M059J (cell line): ENCODE measurements at places on chromosomes 13 and 19. TPM values are rescaled to one million over a fixed set of nuclear protein-coding genes. Genes with fewer than 3 reads are reported as not detected.

GRCh38 chr13:73065665-73066340, 7.0 kb downstream of the KLF5 start:
- DNase-seq = no peak

DNA sequence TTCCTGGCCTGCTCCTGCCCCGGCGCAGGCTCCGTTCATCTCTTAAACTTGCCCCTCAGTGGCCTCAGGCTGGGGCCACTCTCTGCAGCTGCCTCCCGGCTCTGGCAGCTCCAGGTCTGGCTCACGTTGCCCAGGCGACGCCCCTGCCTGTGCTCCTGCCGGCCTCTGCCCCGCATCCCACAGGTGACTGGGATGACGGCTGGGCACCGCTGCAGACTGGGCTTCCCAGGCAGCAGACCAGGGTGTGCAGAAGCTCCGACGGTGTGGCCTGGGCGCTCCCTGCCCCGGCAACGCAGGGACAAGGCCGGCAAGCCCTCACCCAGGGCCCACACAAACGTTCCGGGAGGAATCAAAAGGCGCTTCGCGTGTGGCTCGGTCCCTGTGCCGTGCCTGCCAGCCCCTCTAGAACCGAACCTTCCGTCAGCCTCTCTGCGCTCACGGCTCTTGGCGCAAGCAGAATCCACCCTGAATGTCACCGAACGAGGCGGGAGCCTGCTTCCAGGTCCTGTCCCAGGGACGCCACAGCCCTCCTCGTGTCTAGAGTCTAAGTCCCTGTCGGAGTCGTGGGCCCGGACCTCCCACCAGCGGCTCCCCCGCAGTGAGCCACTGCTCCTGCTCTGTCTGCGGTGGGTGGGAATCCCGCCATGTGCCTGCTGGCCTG, 64.8 kb downstream of the MLLT1 start:
- DNase-seq = no peak

FXYD3 gene
- 0.64 TPM in 1 of 2 replicates, not detected in the other for total RNA-seq

CYP4F8 gene
- total RNA-seq = not detected in 2 replicates

DNA sequence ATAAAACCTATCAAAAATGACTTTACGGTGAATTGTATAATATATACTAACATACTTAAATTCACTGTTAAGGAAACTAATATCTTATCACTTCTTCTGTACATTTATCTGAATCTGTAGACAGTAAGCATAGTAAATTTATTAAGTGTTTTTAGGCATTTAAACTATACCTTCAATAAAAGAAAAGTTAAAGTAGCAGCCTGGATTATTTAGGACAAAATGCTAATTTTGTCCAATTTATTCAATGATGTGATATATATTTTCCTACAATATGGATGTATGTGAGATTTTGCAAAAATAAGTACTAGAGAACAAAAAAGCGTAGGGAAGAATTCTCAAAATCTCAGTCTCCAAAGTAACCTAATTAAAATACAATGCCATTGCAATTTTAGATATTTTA, 299.9 kb downstream of the GPC5 start:
- no peak for DNase-seq

GRCh38 chr19:1861599-1862031, 1.8 kb downstream of the KLF16 start:
- no peak for DNase-seq

- no peak for DNase-seq
These were observed 111.0 kb downstream of the KCTD12 start for GRCh38 chr13:76775088-76775740.
